ENCODE measurements at places on chromosomes 4 and X.

GRCh38 chrX:31350808-31351074, 278.9 kb upstream of the FTHL17 start:
- DNase-seq = no peak

DNA sequence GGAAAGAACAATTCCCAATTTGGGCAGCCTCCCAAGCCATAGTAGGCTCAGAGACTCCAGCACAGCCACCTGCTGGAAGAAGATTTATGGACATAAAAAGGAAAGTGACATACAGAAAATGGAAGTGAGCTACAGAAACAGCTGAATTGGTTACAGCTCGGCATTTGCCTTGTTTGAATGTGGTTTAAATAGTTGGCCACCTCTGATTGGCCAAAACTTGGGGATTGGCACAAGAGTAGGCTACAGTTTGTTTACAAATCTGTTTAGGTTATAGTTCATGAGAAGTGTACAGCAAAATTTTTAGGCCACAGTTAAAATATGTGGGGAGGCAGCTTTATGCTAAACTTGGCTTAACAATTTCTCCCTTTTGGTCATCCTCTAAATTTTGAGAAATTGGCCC, 150.4 kb downstream of the MAGEC1 start:
- no peak for DNase-seq

DNA sequence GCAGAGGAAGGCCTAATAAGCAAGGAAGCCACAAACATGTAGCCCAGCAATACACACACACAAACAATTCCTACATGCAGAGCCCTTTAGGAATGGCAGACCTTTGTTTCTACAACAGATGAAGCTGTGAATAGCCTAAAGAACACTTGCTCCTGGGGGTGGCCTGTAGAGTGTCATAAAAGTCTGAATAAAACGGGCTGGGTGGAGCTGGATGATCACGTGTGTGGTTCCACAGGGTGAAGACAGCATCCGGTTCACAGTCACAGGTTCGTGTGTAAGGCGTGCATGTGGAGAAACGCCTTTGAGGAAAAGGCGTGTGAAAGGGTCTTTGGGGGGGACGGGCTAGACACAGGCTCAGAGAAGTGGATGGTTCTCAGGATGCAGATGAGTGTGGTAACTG, 156.1 kb downstream of the AFAP1 start:
- peak; percentile 30 for DNase-seq

GRCh38 chr4:177558995-177559394, 116.8 kb upstream of the AGA start:
- no peak for DNase-seq

DNA sequence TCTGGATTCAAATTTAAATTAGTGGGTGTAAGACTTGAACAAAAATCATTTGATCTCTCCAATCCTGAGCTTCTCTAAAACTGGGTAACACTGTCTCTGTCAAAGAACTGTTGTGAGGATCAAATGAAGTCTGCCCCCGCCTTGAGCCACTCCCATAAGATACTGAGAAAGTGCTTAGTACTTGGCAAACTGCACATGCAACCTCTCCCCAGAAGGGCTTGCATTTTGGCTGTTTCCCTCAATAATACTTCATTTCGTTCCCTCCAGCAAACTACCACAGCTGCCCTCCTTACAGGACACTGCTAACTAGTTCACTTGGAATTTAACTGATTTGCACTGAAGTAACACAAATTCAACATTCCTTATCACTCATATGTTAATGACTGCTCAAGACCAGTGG, 79.8 kb downstream of the APBB2 start:
- no peak for DNase-seq

- no peak for DNase-seq
These were observed 285.9 kb downstream of the KCTD8 start for GRCh38 chr4:44162538-44163270.

GRCh38 chr4:8177552-8177951, 18.9 kb upstream of the ABLIM2 start:
- DNase-seq = no peak

DNA sequence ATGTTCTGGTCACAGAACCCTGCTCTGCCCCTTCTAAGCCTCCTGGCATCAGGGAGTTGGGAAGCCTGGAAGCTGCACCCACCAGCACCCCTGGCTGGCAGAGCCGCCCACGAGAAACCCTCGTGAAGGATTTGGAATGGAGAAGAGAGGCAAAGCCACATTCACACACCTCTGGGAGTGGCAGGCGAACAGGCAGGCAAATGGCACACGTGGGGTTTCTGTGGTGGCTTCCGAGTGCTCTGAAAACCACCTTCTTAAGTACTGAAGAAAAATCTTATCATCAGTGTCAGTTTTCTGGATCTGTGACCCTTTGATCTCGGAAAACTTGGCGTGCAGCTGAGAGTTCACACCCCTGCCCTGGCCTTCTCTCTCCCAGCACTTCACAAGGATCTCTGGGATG, 442.2 kb upstream of the FRG1 start:
- no peak for DNase-seq

GRCh38 chr4:41202356-41202755, 12.0 kb downstream of the APBB2 start:
- no peak for DNase-seq

DNA sequence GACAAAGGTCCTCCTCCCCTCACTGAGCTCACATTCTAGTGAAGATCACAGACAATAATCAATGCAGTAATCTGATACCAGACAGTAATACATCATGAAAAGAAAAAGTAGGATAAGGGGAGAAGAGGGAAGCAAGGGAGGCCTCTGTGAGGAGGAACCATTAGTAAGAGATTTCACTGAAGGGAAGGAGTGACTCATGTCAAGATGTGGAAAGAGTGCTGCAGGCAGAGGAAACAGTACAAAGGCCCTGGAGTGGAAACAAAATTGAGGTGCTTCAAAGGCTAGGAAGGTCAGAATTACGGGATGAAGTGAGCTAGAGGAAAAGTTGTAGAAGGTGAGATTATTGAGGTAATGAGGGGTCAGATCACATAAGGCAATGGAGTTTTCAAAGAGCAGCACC, 38.1 kb downstream of the LAMTOR3 start:
- no peak for DNase-seq

- no peak for DNase-seq
These were observed 32.0 kb downstream of the DYNLT3 start for GRCh38 chrX:37815366-37815765.

DNA sequence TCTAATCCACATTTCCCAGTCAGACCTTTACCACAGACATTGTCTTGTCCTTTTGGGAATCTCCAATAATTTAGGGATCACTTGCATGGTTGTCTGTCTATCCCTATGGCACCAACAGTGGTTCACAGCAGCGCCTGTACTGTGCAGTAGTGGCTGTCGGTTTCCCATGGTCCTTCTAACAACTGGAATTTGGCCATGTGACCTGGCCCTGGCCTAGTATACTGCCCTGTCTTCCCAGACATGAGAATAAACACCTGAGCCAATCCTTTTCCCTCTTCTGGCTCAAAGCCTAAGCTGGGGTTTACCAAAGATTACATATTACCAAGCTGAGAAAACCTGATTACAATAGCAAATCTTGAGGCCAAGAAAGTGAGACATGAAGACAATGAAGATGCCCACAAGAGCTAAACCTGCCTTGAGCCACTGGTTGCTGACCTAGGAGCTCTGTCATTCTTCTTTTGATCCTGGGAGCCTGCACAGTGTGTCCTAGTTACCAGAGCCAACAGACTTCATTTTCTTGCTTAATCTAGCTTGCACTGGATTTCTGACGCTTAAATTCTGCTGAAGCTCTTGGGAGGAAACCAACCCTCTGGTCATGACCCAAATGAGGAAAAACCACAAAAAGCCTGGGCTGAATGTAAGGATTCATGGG, 92.1 kb downstream of the SCD5 start:
- no peak for DNase-seq

- DNase-seq = no peak
These were observed 15.3 kb downstream of the AMBN start for GRCh38 chr4:70607334-70607853.

- DNase-seq = no peak
These were observed 712.4 kb downstream of the IL1RAPL1 start for GRCh38 chrX:29299684-29300083.

DNA sequence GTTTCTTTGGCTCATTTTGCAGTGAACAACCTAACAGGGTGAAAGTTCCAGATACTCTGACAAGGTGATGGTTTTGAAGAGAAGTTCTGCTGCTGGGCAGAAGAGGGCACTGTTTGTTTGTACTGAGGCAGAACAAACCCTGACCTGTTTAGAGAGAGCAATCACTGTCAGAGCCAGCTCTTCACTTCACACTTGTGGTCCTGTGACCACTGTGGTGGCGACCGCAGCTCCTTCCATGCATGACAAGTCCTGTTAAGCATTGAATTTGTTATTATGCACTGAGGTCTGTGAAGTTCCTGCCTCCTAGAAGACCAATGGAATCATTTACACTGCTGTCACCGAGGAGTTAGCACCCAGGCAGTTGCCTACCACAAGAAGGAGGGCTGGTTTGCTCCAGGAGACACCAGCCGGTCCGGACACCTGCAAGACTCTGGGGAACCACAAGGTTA, 86.6 kb downstream of the ZNF330 start:
- DNase-seq = peak; percentile 76

DNA sequence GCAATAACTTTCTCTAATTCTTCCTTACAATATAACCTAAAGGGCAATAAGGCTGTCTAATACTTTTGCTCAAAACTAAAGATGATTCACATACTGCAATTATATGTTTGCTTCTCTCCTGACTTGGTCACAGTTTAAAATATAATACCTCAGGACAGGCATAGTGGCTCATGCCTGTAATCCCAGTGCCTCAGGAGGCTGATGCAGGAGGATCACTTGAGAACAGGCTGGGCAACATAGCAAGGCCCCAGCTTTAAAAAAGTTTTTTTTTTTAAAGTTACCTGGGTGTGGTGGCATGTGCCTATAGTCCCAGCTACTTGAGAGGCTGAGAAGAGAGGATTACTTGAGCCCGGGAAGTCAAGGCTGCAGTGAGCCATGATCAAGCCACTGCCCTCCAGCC, 229.7 kb upstream of the GALNT7 start:
- DNase-seq = no peak

- DNase-seq = no peak
These were observed 152.0 kb upstream of the STX18 start for GRCh38 chr4:4693755-4694295.

DNA sequence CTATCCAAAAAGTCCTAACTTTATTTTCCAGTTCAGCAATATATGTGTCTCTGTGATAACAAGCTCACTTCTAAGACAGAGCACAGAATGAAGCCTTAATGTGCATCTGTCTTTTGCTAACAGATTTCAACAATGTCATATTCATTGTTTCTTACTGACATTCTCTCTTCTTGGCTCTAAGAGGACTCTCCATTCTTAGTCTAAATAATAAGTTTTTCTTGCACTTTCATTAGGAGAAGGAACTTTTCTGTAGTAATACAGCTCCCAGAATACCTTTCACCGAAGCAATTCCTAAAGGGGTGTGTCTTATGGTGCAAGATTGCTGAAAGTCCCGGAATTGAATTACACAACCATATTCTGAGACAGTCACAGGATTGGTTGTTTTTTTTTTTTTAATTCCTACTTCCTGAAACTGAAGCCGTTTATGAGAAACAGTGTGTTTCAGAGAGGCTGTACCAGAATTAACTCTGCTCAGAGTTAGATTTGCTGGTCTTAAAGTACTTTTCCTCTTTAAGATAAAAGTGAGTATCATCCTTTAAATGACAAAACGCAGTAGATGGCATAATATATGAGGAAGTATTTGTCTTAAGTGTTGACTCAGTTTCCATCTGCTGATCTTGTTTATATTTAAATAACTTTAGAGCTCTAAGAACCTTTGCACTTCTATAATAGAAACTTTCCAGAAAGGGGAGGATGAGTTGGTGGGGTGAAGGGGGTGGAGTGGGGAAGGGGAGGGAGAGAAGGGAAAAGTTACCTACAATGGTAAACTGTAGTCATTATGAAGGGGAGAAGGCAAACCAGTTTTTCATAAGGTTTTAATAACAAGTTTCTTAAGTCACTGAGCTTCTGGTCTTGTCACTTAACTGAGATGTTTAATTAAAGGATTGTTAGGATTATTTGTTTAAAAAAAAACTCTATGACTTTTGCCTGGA, at the start of gene ALPK1:
Gene ALPK1, plus strand, starts transcription at position 421 of the 932 bp plus-strand sequence.
- peak; percentile 88 for DNase-seq

GRCh38 chr4:155618183-155618838, 48.3 kb upstream of the GUCY1A1 start:
- no peak for DNase-seq

GRCh38 chr4:179989975-179990374, 2253.2 kb upstream of the TENM3 start:
- no peak for DNase-seq

DNA sequence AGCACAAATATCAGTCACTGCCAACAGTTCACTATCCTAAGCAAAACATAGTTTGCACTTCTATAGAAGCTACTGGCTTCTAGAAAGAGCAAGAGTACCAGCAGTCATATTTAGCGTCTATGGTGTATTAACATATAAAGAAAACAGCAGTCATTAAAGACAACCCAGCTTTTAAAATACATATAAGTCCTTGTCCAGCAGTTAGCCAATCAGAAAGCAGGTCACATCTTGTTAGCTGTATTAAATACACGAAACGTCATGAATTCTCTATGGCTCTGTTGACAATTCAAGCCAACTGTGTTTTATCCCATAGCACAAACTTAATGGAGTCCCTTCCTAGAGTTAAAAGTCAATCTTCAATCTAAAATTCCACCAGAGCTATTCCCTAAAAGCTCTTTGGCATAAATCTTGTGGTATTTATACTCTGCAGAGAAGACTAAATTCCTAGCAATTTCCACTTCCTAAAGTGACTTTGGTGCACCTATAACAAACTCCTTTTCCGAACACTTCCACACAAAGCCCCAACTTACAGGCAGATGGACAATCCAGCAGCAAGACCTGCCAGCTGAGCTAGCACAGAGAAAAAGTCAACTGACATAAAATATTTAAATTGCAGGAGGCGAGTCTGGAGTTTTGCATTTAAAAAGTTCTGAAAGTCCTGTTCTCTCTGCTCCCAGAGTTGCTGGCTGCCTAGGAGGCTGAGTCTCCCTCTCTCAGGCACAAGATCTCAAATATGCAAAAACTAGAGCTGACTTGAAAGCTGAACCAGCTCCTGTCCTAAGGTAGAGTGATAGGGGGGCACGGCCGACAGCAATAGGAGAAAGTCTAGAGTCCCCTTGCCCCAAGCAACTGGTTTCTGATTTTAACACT, 1.3 kb downstream of the LDB2 start:
- DNase-seq = no peak

GRCh38 chr4:27764526-27764837, 903.8 kb downstream of the STIM2 start:
- no peak for DNase-seq

DNA sequence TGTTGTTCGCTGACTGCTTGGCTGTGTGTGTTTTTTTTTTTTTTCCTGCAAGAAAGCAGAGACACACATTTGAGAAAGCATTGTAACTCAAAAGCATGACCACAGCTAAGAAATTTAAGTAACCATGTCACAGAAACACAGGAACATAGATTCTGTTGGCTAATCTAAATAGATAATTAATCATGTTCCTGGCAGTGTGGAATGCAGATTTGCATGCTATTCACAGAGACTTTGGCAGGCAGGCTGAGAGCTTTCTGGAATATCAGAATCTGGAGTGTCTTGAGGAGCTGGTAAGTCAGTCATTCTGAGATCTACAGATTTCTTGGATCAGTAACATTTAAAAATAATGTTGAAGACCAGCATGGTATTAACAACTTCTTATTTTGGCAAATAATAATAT, 33.2 kb upstream of the SMS start:
- no peak for DNase-seq
